CMK (cell line): ENCODE measurements at places on chromosomes 1 and 21.
A peak's percentile ranks its signal among the peaks of the same experiment; 100 is the strongest.

DNA sequence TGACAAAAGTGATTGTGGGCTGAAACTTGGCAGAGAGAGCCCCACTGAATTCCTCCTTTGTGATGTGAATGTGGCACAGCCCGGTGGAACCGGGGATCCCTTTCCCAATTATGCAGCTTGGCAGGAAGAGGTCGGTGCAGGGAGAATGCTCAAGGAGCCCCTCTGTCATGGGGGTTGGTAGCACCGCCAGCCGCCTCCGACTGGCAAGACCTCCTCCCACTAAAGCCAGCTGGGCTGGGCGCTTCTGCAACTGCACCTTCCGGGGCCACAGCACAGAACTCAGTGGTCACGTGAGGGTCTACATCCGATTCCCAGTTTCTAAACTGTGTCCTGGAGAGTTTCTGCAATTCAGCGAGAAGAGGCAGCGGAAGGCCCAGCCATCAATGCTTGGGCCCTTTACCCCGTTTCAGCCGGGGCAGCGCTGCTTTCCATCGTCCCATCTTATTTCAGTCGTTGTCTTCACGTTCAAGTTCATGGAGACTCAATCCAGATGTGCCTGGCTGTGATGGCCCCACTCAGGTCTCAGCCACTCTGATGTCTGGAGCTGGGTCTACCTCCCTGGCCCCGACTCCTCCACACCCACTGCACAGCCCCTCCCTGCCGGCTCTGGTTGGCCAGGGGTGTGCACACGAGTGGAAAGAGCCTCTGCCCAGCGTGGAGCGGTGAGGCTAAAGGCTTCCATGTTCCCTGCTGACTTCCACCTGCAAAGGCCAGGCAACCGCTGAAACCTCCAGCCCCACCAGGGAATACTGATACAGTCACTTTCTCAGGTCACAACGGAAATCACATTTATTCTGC, 39.8 kb upstream of the FHAD1 start:
- no peak for DNase-seq

- peak; percentile 98 for DNase-seq
Measured at GRCh38 chr1:31944205-31945089, 6.3 kb upstream of the PTP4A2 start.

DNA sequence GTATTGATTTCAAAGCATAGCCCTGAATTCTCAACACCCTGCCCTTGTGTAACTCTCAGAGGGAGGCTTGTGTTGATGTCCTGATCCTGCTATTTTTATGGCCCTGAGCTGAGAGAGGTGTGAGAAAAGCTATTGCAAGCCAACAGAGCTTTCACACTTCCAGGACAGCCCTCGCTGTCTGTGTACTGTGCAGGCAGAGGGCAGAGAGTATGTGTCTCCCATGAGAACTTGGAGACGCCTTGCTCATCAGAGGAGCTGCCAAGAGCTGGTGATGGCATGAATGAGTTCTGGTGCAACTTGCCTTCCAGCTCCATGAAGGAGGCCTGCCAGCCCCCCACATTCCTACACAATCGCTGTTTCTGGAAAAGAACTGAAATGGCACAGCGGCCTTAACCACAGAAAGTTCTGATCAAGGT, 144.1 kb upstream of the AJAP1 start:
- DNase-seq: no peak

DNA sequence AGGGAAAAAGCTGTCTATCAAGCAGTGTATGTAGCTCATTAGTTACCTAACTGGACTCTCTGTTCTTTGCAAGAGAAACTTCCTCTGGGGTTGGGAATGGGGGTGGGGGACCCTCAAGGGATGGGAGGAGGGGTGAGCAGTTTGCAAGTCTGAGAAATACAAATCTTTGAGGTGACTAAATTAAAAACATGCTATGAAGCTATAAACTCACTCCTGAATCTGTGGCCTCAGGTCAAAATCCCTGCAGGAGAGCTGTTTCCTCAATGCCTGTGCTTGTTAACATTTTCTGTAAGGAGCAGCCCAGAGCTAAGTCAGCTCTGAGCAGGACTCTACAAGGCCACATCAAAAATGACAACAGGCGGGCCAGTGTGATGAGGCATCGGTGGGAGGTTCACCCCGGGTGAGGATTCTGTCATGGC, 32.8 kb upstream of the PTPRC start:
- DNase-seq: no peak

- peak; percentile 5 for DNase-seq
Measured at GRCh38 chr1:210448297-210448892, 119.7 kb downstream of the HHAT start.

- DNase-seq: no peak
Measured at GRCh38 chr1:52599236-52599635, 2.9 kb upstream of the GPX7 start.

DNA sequence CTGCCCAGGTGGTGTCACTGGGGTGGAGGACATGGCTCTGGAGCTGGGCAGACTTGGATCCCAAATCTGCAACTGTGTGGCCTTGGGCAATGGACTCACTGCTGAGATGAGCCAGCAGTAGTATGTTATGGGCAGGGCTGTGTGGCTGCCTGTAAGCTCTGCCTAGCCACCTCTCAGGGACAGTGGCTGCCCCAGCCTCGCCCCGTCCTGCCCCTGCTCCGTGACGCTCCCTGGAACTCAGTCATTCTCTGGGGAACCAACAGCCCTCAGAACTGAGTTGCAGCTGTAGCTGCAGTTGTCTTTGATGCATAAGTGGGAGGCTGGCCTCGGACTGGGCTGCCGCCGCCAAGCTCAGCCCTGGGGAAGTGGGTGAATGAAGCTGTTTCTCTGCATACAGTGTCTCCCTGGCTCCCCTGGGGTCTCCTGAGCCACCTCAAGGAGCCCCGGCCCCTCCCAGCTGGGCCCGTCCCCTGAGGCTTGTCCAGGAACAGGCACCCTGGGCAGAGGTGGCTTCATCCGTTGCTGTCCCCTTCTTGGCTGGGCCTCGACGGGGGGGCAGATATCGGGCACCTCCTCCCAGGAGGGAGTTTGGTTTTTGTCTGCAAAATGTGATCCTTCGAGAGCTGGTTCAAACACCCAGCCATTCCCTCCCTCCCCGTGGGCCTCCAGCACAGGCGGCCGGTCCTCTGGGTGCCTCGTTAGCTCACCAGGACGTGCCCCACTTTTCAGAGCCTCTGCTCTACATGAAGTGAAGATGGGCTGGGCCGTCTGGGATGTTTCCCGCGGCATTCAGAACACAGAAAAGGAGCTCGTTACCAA, 26.2 kb upstream of the PLCH2 start:
- no peak for DNase-seq

DNA sequence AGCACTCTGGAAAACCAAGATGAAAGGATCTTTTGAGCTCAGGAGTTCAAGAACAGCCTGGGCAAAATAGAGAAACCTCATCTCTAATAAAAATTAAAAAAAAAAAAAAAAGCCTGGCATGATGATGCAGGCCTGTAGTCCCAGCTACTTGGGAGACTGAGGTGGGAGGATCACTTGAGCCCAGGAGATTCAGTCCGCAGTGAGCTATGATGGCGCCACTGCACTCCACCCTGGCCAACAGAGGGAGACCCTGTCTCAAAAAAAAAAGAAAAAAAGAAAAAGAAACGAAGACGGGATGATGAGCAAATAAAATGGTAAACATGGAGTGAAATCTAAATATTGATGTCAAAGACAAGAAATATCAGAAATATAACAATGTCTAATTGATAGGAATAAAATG, 31.6 kb downstream of the ATP2B4 start:
- DNase-seq: no peak

DNA sequence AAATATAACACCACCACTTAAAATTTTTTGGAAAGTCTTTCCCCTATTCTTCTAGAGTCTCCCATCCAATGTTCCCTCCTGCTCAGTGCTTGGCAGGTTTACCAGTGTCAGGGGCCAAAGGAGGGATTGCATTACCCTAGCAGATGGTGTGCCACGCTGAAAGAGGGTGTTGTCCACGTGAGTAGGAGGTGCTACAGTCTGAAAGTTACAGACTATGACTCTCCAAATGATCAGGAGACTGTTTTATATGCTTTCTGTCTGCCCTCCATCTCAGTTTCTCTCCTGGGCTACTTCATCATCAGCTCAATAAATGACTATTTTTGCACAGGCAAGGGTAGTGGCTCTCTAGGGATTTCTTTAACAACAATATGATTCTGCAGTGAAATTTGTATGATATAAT, 31.3 kb upstream of the ANGPTL7 start:
- DNase-seq: no peak

- DNase-seq: no peak
Measured at GRCh38 chr1:5526385-5526750, 465.9 kb downstream of the NPHP4 start.

- DNase-seq: no peak
Measured at GRCh38 chr1:227541796-227542152, 21.6 kb upstream of the ZNF678 start.

DNA sequence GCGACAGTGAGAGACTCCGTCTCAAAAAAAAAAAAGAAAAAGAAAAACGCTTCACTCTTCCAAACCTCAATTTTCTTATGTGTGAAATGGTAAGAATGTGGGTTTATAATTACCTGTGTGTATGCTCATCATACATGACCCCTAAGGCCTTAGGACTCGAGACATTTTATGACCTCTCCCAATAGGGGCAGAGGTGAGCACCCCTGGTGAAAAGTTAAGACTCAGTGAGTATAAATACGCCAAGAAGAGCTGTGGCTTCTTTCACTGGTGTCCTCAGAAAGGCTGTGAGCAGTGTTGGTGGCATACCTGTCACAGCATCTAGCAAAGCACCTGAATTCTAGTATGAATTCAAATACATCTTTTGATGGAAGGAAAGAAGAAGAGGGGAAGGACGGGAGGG, 7.8 kb upstream of the FCMR start:
- DNase-seq: no peak

DNA sequence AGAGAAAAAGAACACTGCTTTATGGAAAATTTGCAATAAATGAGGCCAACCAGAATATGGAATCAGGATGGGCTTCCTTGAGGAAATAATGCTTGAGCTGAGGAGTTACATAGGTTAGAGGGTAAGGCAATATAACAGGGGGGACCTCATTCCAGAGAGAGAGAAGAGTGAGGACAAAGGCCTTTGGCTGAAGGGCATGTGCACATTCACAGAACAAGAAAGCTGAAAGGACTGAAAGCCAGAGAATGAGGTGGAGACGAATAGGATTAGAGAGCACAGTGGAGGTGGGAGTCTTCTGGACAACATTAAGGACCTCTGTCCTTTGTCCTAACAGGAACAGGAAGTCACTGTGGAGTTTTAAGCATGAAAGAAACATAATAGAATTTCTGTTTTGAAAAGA, 60.7 kb upstream of the MROH9 start:
- DNase-seq: no peak

DNA sequence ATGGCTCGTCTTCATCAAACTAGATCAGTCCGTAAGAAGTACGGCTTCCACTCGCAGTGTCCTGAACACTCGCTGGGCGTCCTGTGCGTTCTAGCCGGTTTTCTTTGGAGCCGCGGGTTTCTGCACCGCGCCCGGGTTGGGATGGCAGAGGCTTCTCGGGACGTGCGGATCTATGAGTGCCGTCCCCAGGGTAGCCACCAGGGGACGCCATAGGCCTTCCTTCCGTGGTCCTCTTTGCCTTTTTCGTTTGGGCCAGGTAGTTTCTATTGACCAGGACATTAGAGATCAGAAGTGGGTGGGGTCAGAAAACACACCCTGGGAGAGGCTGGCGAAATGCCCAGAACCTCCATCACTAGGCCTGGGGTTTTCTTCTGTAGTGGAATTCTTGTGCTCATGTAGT, 273.8 kb downstream of the FAM72C start:
- no peak for DNase-seq

- DNase-seq: no peak
Measured at GRCh38 chr1:175630076-175630475, 113.3 kb downstream of the TNR start.

- no peak for DNase-seq
Measured at GRCh38 chr1:209304166-209304565, 279.3 kb upstream of the CAMK1G start.

- no peak for DNase-seq
Measured at GRCh38 chr1:54516249-54516920, 31.6 kb upstream of the ACOT11 start.

DNA sequence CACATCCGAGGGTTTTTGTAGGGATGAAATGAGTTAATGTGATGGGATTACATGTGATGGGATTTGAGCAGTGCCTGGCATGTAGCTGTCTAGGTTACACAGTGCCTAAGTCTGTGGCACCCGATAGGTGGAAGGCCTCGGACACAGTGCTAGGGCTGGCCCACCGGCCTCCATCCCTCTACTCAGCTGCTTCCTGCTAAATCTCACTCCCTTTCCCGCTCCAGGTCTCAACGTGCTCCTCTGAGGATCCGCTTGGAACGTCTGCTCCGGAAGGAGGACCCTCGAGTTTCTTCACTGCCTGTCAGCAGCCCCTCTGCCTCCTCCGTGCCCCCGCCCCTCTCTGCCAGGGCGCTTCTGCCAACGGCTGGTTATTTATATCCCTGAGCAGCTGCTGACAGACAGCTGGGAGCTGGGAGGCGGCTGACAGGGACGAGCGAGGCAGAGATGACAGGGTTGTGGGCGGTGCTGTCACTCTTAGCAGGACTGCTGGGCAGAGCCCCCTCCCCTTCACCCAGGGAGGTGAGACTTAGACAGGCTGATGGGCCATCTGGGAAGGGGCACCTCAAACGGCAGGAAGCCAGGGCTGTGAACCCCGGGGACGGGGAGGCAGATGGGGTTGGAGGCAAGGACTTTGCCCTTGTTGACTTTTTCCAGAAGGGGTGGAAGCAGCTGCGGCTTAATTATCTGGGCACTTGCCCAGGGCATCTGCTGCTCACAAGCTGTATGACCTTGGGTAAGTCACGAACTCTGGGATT, 26.6 kb upstream of the LRRN2 start:
- peak; percentile 37 for DNase-seq

DNA sequence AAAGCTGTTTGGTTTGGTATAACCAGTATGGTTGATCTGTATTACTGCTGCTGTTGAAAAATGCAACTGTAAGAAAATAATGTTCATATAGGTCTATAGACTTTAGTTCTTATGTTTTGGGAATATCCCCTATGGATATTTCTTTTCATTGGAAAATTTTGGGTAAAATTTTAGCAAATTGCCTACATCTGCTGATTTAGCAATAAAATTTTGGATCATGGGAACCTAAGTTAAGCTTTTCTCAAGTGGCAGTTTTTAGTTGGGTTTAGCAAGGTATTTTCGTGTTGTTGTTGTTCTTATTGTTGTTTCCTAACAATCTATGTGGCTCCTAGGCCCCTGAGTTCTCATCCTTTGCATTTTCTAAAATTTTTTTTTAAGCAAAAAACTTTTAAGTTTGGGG, 167.1 kb downstream of the PHTF1 start:
- DNase-seq: no peak

GRCh38 chr1:9453779-9454418, 85.4 kb upstream of the SLC25A33 start:
- no peak for DNase-seq
